ENCODE measurements at places on chromosomes 6 and 20. TPM values are rescaled to one million over a fixed set of nuclear protein-coding genes. Genes with fewer than 3 reads are reported as not detected.

DNA sequence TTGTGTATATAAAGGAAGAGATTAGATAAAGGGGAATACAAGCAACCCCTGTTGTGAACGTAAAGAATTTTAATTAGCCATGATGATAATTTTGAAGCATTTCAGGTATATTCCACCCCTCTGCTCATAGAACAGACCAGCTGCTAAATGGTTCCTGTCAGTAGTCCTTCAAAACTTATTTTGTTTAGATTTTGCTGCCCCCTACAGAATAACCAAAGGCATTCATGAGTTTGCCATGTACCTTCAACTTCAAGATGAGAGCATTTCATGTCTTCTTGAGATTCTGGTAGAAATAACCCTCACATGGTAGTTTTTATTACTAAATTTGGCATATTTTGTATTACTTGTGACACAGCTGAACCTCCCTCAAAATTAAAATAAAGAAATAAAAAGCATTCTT lies 1586.7 kb downstream of the HACE1 start:
- no peak for DNase-seq
- H3K27me3 ChIP-seq, result no peaks in the 10 kb centered on the region
- H3K4me1 ChIP-seq, result no peaks in the 10 kb centered on the region
- no peaks in the 10 kb centered on the region for H3K36me3 ChIP-seq

DNA sequence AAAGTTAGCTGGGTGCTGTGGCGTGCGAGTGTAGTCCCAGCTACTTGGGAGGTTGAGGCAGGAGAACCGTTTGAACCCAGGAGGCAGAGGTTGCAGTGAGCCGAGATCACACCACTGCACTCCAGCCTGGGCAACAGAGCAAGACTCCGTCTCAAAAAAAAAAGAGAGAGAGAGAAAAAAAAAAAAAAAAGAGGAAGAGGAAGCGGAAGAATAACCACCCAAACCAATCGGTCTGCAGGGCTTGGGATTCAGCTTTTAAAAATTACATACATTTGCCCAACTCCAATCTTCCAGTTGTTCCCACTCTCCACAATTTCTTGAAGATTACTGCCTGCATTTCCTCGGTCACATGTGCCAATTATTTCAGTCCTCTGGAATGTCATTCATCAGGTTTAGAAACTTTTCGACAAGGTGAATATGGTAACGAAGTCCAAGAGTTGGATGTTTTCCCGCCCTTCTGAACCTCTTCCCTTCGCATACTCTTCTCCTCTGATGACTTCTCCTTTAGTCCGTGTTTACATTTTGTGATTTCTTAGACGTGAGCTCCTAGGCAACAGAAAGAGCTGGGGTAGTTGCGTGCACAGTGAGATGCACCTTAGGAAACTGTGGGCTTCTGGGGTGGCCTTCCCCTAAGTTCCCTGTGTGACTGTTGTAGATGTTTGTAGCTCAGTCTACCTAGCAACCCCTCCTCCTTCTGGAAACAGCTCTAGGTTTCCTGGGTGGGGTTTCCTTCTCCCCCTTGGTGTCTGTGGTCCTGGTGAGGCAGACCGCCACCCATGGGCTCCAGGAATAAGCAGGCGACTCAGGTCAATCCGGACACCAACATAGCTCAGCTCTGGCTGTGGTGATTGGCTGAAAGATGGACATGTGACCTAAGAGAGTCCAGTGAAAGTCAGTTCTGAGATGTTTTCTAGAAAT lies 63.0 kb upstream of the NCOA3 start:
- peak; percentile 34 for DNase-seq
- H3K36me3 ChIP-seq, result no peaks in the 10 kb centered on the region
- peaks cover 6% of the 10 kb centered on the region for H3K4me1 ChIP-seq
- no peak overlapping the region for H3K4me3 ChIP-seq

DNA sequence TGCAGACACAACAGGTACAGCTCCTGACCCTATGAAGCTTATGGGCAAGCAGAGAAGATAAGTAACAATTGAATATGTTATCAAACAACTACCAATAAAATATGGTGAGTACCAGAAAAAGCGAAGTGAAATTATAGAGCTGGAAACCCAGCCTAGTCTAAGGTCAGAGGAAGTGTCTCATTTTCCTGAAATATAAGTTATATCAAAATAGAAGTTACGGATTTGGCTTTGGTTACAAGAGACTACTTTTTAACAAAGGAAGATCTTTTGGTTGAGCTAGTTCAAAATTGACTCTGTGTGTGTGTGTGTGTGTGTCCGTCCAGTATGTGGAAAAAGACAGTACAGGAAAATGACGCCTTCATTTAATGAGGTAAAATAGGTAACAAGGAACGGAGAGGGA lies 8.9 kb downstream of the STX11 start:
- no peak for DNase-seq
- peaks cover 21% of the 10 kb centered on the region for H3K4me1 ChIP-seq
- peak overlapping the region; percentile 31 for H3K27ac ChIP-seq
- H3K4me3 ChIP-seq, result no peak overlapping the region
- no peaks in the 10 kb centered on the region for H3K27me3 ChIP-seq

DNA sequence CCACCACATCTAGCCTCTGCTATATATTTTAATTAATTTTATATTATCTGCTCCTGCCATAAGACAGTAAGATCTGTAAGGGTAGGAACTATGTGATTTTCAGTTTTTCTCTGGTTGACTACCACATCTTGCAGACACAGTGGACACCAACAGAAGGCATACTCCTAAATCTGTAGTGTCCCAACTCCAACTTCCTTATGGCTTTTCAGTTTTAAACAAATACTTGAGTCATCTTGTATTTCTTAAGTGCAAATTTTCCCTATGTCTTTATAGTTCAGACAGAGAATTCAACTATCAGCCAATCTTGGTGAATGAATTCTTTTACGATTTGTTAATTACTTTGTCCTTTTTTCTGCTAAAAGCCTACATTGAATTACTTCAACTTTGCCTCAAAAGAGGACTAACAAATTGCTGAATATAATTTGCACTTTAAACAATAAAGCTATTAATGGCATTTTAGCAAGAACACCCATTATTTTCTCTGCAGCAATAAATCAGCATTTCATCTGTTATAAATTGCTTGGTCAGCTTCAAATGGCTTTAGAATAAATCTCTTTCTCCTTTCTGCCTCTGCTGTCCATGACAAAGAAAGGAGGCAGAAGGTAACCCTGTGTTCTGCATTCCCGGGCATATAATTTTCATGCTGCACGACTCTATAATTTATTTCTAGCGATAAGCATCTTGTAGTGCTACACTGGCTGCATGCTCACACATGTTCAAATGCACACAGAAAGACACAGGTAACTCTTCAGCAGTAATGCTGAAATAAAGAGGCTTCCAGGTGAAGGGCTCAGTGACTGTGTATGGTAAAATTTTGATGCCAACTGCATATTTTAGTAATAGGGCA lies 144.8 kb downstream of the BACH2 start:
- no peaks in the 10 kb centered on the region for H3K36me3 ChIP-seq
- H3K27me3 ChIP-seq, result no peaks in the 10 kb centered on the region
- no peak overlapping the region for H3K27ac ChIP-seq
- no peak overlapping the region for H3K4me3 ChIP-seq
- H3K4me1 ChIP-seq, result peaks cover 17% of the 10 kb centered on the region
- DNase-seq, result no peak

- peaks cover 14% of the 10 kb centered on the region for H3K4me1 ChIP-seq
- no peak overlapping the region for H3K27ac ChIP-seq
- no peaks in the 10 kb centered on the region for H3K36me3 ChIP-seq
- H3K4me3 ChIP-seq, result no peak overlapping the region
- no peak for DNase-seq
- no peaks in the 10 kb centered on the region for H3K27me3 ChIP-seq
Observed at GRCh38 chr20:44221368-44221954, 10.9 kb upstream of the OSER1 start.

DNA sequence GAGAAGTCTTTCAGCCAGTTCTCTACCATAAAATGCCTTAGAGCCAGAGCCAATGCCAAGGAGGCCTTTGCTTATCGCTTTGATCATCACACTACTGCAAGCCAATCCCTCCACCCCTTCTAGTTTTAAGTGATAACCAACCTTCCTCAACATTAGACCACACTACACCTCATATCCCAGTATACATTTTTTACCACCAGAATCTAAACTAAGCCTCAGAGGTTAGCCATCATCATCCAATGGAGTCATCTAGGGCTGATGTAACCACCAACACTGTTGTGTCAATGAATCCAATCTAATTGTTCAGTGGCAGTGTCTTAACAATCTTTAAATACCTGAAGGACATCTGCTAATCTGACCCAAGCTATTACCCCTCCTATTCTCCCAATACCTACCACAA lies 6.4 kb downstream of the ZUP1 start:
- no peaks in the 10 kb centered on the region for H3K36me3 ChIP-seq
- no peaks in the 10 kb centered on the region for H3K27me3 ChIP-seq
- H3K4me1 ChIP-seq, result peaks cover 11% of the 10 kb centered on the region
- no peak overlapping the region for H3K4me3 ChIP-seq
- no peak for DNase-seq

Gene SERAC1
- 3.2 TPM for total RNA-seq
